Gastroesophageal sphincter (tissue), 4 donors: ENCODE measurements at places on chromosomes 4 and X.

GRCh38 chrX:148577741-148578140 is 77.3 kb downstream of the AFF2 start:
- ATAC-seq = no peak

- no peak for ATAC-seq
These were observed 318.6 kb upstream of the CASK start for GRCh38 chrX:42242004-42242403.

- ATAC-seq = no peak
These were observed 11.3 kb downstream of the TXK start for GRCh38 chr4:48122756-48123155.

GRCh38 chr4:30860978-30861377 is 140.8 kb downstream of the PCDH7 start:
- no peak for ATAC-seq

GRCh38 chrX:23332101-23332887 is 2.4 kb upstream of the PTCHD1 start:
- ATAC-seq = no peak

- no peak for ATAC-seq
These were observed 329.9 kb downstream of the TECRL start for GRCh38 chr4:64079316-64079715.

DNA sequence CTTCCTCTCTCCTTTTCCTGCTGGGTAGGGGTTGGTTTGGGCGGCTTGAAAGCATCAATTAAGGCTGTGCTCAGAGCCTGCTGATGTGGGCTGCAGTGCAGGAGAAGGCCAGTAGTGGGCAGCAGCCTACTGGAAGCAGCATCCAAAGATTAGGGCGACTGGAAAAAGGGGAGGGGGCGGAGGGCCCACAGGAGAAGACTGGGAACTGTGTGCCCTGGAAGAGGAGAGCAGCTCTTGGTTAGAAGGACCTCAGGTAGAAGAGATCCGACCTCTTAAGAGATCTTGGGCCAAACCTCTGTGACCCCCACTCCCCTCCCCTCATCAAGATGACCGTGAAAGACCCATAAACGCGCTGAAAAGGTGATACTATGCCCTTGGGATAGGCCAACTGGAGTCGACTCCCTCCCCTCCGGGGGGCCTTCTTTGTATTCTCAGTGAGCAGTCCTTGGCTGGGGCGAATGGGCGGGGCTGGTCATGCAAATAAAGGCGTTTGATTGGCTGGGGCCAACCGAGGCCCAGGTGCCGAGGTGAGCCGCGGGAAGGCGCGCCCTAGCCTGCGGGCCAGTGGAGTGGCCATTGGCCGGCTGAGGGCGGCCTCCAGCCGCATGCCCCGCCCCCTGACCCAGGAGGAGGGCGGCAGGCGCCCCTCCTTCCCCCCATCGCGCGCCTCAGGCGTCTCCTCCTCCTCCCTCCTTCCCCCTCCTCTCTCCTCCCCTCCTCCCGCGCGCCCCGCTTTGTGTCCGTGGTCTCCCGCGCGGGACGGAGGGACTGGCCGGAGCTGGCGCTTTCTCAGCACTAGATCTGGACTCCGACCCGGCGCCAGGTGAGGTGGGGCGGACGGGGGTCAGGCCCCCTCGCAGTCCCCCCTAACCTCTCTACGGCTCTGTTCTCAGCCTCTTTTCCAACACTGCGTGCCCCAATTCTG is 10.1 kb downstream of the DLG3 start:
- ATAC-seq = peak; percentile 82

GRCh38 chr4:186715077-186715476 is 8.6 kb downstream of the FAT1 start:
- no peak for ATAC-seq

DNA sequence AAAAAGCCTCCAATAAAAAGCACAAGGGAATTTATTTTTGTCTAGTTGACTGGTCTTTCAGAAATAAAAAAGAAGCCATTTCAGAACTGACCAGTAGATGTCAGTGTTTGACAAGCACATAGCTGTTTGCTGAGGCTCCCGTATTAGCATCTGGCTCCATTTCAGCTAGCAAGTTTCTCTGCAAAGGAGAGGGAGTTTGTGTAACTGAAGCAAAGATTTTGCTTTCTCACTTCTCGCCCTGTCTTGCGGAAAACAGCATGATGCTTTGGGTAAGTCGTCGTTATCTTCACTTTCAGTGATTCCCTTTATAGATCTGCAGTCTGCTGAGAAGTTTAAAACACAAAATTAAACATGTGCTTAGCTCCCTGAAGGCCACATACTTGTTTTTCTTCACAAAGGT is 85.5 kb downstream of the CT47B1 start:
- peak; percentile 47 for ATAC-seq

DNA sequence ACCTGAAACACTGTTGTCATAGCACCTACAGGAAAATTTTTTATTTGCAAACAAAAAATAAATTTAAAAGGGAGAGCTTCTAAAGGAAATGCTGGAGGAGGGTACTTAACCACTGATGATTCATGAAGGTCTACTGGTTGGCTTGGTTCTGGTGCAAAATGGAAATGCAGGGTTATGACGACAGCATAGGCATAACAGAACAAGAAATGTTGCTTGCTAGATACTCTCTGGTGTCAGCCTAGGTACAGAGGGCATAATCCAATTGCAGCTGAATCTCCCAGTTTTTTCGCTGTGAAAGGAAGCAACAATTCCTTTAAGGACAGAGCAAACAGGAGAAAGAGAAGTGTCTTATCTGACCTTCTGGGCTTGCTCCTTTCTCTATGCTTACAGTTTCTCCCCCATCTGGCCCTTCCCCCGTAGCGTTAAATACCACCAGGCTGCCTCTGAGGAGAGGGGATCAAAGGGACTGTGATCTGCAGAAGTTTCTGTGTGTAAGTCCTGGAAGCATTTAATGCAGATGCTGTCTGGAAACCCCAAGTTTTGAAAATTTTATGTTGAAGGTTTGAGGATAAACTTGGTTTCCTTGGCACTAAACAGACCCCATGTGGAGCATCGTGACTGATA is 23.7 kb upstream of the CASK start:
- no peak for ATAC-seq

DNA sequence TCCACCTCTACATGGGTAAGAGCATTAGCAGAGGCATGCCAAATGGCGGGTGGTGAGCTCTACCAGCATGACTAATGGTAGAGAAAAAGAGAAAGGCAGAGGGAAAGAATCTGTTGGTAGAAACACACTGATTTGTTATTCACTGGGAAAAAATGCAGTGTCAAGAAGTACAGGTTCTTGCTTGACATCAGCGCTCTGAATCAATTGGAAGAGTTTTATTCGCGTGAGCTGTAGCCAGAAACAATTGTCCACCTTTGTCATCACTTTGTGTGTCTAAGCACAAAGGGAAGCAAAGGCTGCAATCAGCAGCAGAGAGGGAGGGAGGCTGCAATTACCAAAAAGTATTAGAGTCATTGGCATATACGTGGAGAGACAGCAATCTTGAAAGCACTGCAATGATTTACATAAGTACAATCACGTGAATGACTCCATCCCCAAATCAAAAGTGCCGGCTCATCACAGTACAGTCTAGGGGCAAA is 67.7 kb upstream of the HS3ST1 start:
- no peak for ATAC-seq

DNA sequence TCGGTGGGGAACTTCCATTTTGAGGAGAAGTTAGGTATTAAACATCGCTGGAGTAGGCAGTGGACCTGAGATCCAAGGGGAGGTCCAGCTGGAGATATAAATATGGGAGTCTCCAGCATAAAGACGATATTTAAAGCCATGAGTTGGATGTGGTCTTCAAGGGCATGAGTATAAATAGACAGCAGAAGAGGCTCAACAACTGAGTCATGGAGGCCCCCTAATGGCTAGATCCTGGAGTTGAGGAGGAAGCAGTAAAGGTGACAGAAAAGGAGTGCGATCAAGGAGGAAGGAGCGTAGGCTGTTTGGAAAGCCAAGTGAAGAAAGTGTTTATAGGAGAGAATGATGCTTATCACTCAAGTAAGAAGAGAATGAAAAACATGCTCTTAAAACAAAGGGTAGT is 18.1 kb upstream of the APBB2 start:
- no peak for ATAC-seq

- no peak for ATAC-seq
These were observed 25.0 kb upstream of the GJB1 start for GRCh38 chrX:71198066-71198465.

DNA sequence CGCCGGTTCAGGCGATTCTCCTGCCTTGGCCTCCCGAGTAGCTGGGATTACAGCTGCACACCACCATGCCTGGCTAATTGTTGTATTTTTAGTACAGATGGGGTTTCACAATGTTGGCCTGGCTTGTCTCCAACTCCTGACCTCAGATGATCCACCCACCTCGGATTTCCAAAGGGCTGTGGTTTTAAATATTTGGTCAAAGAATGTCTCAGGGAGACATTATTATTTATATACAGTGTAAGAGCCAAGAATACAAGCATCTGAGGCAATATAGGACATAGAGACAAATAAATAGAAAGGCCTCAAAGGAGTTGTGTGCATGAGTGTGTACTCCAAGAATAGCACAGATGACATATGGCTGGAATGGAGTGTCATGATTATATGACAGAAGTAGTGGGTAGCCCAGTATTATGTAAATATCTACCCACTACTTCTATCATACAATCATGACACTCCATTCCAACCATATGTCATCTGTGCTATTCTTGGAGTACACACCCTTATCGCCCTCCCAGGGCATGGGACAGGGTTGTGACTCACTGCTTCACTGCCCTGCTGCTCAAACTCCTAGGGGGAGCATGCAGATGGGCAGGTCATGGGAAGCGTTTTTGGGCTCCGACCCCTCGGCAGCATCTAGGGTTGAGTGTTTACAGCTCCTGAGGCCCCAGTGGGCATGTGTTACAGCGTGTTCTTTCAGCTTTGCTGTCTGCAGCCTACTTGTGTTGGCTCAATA is 1649.8 kb upstream of the PCDH10 start:
- ATAC-seq = no peak

DNA sequence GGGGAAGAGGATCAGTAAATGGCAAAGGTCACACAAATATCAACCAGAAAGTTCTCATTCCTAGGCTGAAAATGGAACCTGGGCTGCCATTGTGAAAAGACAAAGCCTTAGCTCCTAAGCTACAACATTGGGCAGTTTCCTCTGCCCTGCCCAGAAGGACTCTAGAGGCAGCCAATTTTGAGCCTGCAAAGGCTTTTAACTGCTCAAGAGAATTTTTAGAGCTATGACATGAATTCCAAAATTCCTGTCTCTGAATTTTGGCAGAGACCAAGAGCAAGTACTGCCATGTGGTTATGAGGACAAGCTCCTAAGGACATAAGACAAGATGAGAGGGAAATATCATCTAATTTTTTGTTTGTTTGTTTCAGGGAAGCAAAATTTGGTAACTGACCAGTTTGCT is 29.6 kb upstream of the IGFBP7 start:
- ATAC-seq = no peak

DNA sequence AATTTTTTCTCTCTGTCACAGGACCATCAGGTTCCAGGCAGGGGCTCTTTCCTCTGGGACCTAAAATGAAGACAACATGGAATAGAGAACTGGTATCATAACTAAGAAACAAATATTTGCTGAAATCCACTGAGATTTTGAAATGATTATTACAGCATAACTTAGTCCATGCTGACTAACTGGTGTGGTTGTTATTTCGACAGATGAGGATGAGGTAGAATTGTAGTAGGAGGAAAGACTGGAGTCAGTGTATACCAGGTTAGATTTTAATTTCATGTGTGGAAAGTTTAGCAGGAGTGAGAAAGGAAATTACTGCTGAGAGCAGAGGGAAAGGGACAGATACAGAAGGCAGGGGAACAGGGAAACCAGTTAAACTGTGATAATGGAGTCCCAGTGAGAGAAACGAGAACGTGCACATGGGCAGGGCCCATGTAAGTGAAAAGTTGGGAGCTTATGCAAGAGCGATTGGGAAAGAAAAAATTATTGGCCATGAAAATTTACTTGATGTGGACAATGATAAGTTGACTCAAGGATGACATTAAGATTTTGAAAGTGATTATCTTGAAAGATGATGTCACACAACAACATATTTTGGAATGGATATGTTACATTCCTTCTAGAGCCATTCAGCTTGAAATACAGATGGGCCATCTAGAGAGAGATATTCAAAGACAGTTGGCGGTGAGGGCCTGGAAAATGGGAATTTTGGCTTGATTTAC is 98.7 kb upstream of the DDIT4L start:
- ATAC-seq = no peak

- no peak for ATAC-seq
These were observed 415.0 kb downstream of the CFAP47 start for GRCh38 chrX:36334572-36334971.

DNA sequence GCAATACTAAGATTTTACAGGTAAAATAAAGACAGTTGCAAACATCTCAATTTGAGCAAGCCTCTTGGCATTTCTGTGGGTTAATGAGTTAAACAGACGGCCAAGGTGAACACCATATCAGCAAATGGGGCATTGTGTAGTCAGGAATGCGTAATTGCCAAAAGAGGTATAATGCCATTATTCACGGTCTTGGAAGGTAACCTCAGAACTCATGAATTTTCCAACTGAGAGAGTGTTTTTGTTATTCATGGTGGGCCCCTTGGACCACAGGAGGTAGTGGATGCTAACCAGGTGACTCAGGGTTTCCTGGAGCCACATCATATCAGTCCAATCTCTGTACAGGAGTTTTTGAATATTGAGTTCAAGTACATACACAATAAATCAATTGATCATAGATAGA is 368.0 kb upstream of the TECRL start:
- no peak for ATAC-seq

- ATAC-seq = no peak
These were observed 17.7 kb upstream of the SLC7A11 start for GRCh38 chr4:138259824-138260223.

DNA sequence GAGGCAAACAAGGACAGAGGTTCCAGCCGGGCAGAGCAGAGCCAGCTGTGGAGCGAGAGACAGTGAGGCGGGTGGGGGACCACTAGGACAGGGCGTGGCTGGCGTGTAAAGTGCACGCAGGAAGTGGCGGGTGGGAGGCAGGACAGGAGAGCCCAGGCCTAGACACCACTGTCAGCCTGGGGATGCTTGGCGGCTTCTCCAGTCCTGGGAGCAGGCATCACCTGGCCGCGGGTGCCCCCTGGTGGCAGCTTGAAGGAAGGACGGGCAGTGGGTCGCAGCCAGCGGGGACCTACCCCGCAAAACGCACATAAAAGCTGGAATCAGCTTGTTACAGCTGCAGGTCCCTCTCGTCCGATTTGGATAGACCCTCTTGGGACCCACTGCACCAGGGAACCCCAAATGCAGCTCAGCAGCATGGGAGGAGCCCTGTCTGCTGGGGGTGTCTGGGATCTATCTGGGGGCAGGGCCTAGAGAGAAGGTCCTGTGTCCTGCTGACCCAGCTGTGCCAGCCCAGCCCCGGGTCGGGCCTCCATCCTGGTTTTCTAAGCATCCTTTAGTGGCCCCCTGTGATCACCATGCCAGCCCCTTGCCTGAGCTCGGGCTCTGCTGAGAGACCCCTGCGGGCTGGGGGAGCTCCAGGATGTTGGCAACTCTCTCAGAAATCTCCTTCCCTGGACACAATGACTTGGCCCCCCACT is 57.7 kb downstream of the WFS1 start:
- peak; percentile 63 for ATAC-seq

GRCh38 chr4:81494031-81494431 is 22.3 kb upstream of the RASGEF1B start:
- ATAC-seq = no peak

GRCh38 chr4:181119186-181119585 is 1124.0 kb upstream of the TENM3 start:
- ATAC-seq = no peak
